Hematopoietic multipotent progenitor cell treated with erythropoietin and hydrocortisone succinate and interleukin-3 and kit ligand, for 15 days (in vitro differentiated cells): ENCODE measurements at places on chromosomes 7 and 10.

- DNase-seq: no peak
These were observed 6.7 kb upstream of the SCRN1 start for GRCh38 chr7:29996321-29996720.

DNA sequence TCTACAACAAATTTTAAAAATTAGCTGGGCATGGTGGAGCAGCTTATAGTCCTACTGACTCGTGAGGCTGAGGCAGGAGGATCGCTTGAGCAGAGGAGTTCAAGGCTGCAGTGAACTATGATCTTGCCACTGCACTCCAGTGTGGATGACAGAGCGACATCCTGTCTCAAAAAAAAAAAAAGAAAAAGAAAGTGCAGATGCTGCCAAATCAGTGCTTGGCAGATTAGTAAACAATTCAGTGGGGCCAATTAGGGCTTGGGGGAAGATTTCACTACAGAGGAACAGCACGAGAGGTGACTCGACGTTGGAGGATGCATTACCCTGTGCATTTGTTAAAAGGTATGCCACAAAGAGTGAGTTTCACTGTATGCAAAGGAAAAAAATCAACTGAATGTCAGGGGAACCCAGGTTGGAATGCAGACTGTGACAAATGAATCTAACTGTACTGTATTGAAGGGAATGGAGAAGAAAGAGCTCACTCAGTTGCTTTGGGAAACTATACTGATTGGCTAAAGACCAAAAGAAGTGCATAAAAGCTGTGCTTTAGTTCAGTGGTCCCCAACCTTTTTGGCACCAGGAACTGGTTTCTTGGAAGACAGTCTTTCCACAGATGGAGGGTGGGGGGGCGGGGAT lies 31.6 kb downstream of the GARIN1A start:
- DNase-seq: no peak

DNA sequence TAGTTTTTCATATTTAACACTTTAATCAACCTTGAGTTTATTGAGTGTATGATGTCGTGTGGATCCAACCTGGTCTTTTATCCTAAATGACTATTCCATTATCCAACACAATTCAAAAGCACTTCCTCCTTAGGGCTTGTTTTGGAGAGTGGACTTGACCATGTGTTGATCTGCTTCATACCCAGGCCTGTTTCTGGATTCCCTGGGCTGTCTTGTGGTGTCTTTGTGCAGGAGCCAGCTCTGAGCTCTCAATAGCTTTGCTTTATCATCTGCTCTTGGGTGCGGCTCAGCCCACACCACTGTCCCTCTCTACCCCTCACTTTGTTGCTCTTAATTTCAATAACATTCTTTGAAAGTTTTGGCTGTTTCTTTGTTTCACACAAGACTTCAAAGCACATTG lies 70.9 kb upstream of the CHST15 start:
- DNase-seq: no peak

GRCh38 chr10:7701158-7701742 lies 1.9 kb upstream of the ITIH2 start:
- no peak for DNase-seq

DNA sequence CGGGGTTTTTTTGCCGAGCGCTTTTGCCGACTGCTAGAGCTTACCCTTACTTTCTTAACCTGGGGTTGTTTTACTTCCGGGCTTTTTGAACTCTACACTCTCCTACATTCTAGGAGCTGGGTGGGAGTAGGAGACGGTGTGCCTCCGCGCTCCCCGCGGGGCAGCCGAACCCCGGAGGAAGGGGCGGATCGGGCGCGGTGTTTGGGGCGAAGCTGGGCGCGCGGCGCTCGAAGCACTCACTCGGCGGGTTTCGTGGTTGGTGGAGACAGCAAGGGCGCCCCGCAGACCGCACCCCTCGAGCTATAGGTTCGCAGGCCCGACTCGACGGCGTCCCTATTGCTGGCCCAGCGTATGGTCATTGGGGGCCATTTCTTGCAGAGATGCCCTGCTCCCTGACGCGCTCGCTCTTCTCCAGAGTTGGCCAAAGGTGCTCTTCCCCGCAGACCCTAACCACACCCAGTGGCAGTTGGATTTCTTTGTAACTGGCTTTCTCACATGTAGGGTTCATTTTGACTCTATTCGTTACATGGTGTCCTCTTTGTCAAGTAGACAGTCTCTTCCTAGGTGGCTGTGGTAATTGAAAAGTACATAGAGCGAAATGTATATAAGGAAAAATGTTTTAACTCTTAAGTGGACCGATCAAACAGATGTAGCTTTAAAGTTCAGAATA lies 364 bp downstream of the ZNF518A start:
- DNase-seq: peak; percentile 76

DNA sequence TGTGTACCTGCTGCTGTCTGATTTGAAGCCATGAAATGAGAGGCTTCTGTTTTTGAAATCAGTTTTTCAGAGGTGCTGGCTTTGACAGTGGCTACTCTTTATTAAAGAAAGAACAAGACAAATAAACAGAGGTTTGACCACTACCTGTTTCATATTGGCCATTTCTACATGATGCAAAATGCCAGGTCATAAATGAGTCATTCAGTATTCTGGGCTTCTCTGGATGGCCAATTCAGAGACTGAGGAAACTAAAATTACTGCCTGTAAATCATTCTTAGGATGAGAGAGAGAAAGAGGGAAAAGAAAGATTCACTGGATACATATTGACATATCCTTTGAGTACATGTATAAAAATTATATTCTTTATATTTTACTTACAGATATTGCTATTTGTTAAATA lies 303.3 kb upstream of the ETV1 start:
- DNase-seq: no peak

- no peak for DNase-seq
These were observed 11.9 kb downstream of the PSTK start for GRCh38 chr10:122992031-122992585.

DNA sequence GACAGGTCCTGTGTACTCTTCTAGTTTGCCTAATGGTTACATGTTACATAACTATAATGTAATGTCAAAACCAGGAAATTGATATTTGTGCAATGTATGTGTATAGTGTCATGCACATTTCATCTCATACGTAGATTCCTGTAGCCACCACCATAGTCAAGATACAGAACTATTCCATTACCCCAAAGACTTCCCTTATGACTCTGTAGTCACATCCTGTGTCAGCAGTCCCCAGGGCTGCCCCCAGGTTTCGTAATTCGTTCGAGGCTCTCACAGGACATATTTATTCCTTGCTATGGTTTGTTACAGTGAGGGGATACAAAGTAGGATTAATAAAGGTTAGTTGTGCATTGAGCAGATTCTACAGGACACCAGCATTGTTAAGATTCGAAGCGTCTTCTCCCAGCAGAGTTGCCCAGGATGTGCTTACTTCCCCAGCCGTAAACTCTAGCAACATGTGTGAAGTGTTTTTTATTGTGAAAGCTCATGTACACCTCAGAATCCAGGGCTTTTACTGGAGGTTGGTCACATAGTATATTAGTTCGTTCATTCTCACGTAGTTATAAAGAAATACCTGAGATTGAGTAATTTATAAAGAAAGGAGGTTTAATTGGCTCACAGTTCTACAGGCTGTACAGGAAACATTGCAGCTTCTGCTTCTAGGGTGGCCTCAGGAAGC lies 18.6 kb downstream of the RABGEF1 start:
- no peak for DNase-seq
